ENCODE measurements at places on chromosomes 3 and 15. TPM values are rescaled to one million over a fixed set of nuclear protein-coding genes. Genes with fewer than 3 reads are reported as not detected.

DNA sequence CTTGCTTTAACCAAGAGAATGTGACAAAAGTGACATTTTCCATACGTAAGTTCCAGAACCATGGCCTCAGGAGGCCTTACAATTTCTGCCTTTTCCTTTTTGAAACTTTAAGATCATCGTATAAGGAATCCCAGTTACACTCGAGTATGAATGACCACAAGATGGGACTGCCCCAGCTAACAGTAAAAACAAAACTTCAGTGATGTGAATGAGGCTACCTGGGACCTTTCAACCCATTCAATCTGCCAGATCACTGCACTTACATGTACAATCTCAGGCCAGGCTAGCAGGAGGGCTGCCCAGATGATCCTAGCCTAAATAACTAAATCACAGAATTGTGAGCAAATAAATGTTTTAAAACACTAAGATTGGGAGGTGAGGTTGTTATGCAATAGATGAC is 328.8 kb downstream of the CNTN6 start:
- H3K27ac ChIP-seq = no peak overlapping the region
- no peaks in the 10 kb centered on the region for H3K27me3 ChIP-seq
- H3K4me1 ChIP-seq = no peaks in the 10 kb centered on the region
- no peak for DNase-seq
- H3K4me3 ChIP-seq = no peak overlapping the region
- no peaks in the 10 kb centered on the region for H3K36me3 ChIP-seq

- no peak overlapping the region for H3K27ac ChIP-seq
- no peaks in the 10 kb centered on the region for H3K36me3 ChIP-seq
- DNase-seq = no peak
- H3K27me3 ChIP-seq = no peaks in the 10 kb centered on the region
- no peaks in the 10 kb centered on the region for H3K4me1 ChIP-seq
Observed at GRCh38 chr3:143200001-143200924, 80.7 kb downstream of the CHST2 start.

DNA sequence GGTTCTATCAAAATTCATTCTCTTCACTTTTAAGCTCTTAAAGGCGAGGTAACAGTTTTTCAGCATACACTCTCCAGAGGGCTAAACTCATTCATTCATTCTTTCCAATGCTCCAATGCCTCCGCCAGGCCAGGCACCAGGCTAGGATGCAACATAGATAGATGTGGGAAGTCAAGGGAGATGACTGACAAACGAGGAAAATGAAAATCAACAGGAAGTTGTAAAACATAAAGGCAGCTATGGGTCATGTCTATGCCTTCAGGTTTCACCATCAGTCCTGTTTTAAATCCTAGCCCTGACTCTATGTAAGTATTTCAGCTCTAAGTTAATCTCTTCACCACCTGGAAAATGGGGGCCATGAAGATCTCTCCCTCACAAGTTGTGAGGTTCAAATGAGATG is 797.9 kb downstream of the FHIT start:
- no peak for DNase-seq
- peaks cover 3% of the 10 kb centered on the region for H3K4me1 ChIP-seq
- no peak overlapping the region for H3K4me3 ChIP-seq
- no peaks in the 10 kb centered on the region for H3K36me3 ChIP-seq
- no peak overlapping the region for H3K27ac ChIP-seq

- no peak overlapping the region for H3K27ac ChIP-seq
- H3K4me3 ChIP-seq = no peak overlapping the region
- DNase-seq = peak; percentile 65
- no peaks in the 10 kb centered on the region for H3K27me3 ChIP-seq
- peaks cover 2% of the 10 kb centered on the region for H3K36me3 ChIP-seq
- H3K4me1 ChIP-seq = peaks cover 22% of the 10 kb centered on the region
Observed at GRCh38 chr3:66372681-66373350, 128.0 kb downstream of the LRIG1 start.

GRCh38 chr3:60742606-60743145 is 508.6 kb downstream of the FHIT start:
- DNase-seq = no peak
- H3K27ac ChIP-seq = no peak overlapping the region
- H3K4me1 ChIP-seq = no peaks in the 10 kb centered on the region

- DNase-seq = no peak
- H3K4me1 ChIP-seq = no peaks in the 10 kb centered on the region
- no peaks in the 10 kb centered on the region for H3K36me3 ChIP-seq
- no peak overlapping the region for H3K27ac ChIP-seq
Observed at GRCh38 chr3:141646760-141647561, 91.1 kb upstream of the RNF7 start.

DNA sequence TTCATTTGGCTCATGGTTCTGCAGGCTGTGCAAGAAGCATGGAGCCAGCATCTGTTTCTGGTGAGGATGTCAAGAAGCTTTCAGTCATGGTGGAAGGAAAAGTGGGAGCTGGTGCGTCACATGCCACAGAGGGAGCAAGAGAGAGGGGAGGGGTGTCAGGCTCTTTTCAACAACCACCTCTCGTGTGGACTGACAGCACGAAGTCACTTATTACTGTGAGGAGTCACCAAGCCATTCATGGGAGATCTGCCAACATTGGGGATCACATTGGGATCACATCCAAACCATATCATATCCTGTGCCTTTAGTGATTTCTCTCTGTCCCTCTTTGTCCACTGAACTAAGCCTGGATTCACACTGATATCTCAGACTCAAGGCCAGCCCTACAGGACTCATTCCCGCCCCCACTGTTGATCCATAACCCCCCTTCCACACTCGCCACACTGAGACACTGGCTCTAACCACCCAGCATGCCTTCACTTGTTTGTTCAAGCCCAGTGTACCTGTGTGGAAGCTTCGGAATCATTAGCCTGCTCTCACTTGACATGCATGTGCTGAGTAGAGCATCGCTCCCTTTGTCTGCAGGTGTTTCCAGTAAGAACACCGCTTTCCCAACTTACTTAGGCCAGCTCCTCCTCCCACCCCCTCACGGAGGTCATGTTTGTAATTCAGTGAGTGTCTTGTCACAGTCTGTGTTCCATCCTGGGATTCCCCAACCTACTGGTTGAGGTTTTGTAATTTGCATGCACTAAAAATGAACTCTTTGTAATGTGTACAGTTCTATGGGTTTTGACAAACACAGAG is 132.2 kb downstream of the KLF13 start:
- H3K4me3 ChIP-seq = no peak overlapping the region
- no peaks in the 10 kb centered on the region for H3K4me1 ChIP-seq
- no peaks in the 10 kb centered on the region for H3K27me3 ChIP-seq
- H3K27ac ChIP-seq = no peak overlapping the region
- H3K36me3 ChIP-seq = no peaks in the 10 kb centered on the region

DNA sequence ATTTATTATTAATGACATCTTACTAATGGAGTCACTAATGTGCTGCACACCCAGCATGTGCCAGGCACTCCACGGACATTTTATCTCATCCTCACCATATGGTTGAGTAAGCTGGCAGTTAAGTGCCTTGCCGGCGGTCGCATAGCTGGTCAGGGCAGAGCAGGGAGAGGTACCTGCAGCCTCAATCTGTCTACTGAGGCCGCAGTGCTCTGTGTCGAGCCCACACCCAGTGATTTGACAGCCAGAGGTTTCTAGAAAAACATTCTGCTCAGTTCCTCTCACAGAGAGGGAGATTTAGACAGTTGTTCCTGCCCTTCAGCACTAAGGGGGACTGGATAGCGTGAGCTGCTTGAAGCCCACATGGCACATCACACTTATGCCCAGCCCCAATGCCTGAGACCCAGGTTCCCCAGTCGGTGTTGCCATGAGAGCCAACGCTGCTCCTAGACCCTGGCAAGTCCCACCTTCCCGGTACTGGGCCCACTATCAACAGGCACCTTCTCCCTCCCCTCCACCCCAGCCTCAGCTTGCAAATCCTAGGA is 2.6 kb downstream of the LIPC start:
- no peak for DNase-seq
- no peaks in the 10 kb centered on the region for H3K36me3 ChIP-seq
- no peaks in the 10 kb centered on the region for H3K27me3 ChIP-seq

GRCh38 chr15:57235873-57236272 is 140.4 kb upstream of the CGNL1 start:
- no peak for DNase-seq
- no peak overlapping the region for H3K4me3 ChIP-seq
- no peaks in the 10 kb centered on the region for H3K36me3 ChIP-seq
- no peaks in the 10 kb centered on the region for H3K27me3 ChIP-seq

DNA sequence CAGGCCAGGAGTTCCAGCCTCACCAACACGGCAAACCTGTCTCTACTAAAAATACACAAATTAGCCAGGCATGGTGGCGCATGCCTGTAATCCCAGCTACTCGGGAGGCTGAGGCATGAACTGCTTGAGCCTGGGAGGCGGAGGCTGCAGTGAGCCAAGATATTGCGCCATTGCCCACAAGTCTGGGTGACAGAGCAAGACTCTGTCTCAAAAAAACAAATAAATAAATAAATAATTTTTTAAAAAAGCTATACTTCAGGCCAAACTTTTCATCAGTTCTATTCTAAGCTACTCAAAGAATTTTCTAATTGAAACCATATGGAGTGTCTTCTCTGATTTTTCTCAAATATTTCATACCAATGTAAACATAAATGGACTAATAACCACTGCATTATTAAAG is 43.5 kb downstream of the PHC3 start:
- H3K4me3 ChIP-seq = no peak overlapping the region
- H3K27ac ChIP-seq = no peak overlapping the region
- H3K36me3 ChIP-seq = no peaks in the 10 kb centered on the region
- DNase-seq = no peak

- no peaks in the 10 kb centered on the region for H3K36me3 ChIP-seq
- H3K4me1 ChIP-seq = no peaks in the 10 kb centered on the region
- no peak for DNase-seq
- no peaks in the 10 kb centered on the region for H3K27me3 ChIP-seq
Observed at GRCh38 chr3:127351321-127351720, 63.5 kb upstream of the PRR20G start.

- H3K36me3 ChIP-seq = no peaks in the 10 kb centered on the region
- no peak for DNase-seq
- no peak overlapping the region for H3K4me3 ChIP-seq
- H3K27ac ChIP-seq = no peak overlapping the region
- H3K4me1 ChIP-seq = no peaks in the 10 kb centered on the region
Observed at GRCh38 chr3:126156468-126156867, 23.9 kb downstream of the ALDH1L1 start.

GRCh38 chr3:126758882-126759281 is 54.8 kb downstream of the CHCHD6 start:
- DNase-seq = no peak
- H3K4me1 ChIP-seq = no peaks in the 10 kb centered on the region
- H3K36me3 ChIP-seq = no peaks in the 10 kb centered on the region
- no peaks in the 10 kb centered on the region for H3K27me3 ChIP-seq
- no peak overlapping the region for H3K27ac ChIP-seq

DNA sequence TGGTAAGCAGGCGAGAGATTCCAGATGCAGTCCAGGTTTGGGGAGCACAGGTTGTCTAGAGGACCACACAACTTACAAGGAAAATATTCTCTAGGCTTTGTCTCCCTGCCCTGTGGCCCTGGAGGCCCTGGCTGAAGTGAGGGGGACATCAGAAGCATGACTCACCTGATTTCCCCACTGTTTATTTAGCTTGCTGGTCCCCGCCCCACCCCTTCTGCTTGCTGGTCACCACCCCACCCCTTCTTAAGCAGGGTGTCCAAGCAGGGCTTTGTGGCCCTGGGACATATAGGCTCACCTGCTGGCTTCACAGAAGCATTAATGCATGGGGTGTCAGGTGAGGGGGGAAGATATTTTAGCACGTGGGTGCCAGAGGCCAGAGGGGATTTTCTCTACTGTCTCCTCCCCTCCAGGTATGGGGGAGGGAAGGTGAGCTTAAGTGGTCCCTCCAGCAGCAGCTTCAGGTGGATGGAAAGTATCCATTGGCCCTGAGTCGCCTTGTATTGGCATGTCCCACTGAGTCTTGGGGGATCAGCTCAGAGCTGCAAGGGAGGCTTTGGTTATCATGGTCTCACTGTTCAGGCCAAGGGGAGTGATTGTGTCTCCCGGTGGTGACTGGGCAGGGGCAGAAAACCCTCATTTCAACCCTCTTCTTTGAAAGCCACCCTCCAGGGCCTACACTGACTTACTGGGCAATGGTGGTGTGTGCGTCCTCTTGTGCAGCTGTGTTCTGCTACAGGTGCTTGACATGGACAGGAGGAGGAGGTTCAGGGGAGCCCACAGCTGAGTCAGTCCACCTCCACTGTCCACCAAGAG is 49.8 kb downstream of the GASK1A start:
- no peaks in the 10 kb centered on the region for H3K27me3 ChIP-seq
- no peak for DNase-seq
- H3K4me1 ChIP-seq = no peaks in the 10 kb centered on the region
- no peak overlapping the region for H3K27ac ChIP-seq

GRCh38 chr3:179687967-179688535 is 35.2 kb downstream of the USP13 start:
- H3K4me1 ChIP-seq = peaks cover 2% of the 10 kb centered on the region
- H3K4me3 ChIP-seq = no peak overlapping the region
- H3K27ac ChIP-seq = no peak overlapping the region
- no peaks in the 10 kb centered on the region for H3K36me3 ChIP-seq
- no peak for DNase-seq

- peak overlapping the region; percentile 59 for H3K27ac ChIP-seq
- H3K4me1 ChIP-seq = no peaks in the 10 kb centered on the region
- no peaks in the 10 kb centered on the region for H3K36me3 ChIP-seq
- no peaks in the 10 kb centered on the region for H3K27me3 ChIP-seq
- DNase-seq = no peak
Observed at GRCh38 chr3:29335438-29335837, 54.6 kb downstream of the RBMS3 start.

GRCh38 chr3:128390867-128391266 is 75.8 kb downstream of the DNAJB8 start:
- no peak overlapping the region for H3K4me3 ChIP-seq
- H3K27ac ChIP-seq = no peak overlapping the region
- H3K27me3 ChIP-seq = no peaks in the 10 kb centered on the region

DNA sequence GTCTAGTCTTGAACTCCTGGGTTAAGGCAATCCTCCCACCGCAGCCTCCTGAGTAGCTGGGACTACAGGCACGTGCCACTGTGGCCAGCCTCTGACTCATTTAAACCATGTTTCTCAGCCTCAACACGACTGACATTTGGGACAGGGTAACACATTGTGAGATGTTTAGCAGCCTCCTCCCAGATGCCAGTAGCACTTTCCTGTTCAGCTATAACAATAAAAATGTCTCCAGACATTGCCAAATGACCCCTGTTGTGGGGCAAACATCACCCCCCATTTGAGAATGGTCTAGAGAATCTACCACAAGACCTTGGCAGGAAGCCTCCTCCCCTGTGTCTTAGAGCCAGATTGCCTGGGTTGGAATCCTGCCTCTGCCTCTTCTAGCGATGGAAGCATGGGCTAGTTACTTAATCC is 8.4 kb downstream of the TMEM40 start:
- no peaks in the 10 kb centered on the region for H3K36me3 ChIP-seq
- no peak overlapping the region for H3K27ac ChIP-seq
- H3K27me3 ChIP-seq = no peaks in the 10 kb centered on the region

SSR3 gene
- 171 TPM for total RNA-seq

IL17RB gene
- 12.7 TPM for total RNA-seq

ACVR2B gene
- 10.9 TPM for total RNA-seq

NMNAT3 gene
- total RNA-seq = 4.8 TPM

DENND4A gene
- 21.4 TPM for total RNA-seq

SLC12A8 gene
- total RNA-seq = 13.9 TPM

CRYGS gene
- total RNA-seq = 1.3 TPM

CKMT1B gene
- 3.2 TPM for total RNA-seq

CEP19 gene
- 0.25 TPM for total RNA-seq

HES1 gene
- total RNA-seq = 51.6 TPM

CRBN gene
- 17.9 TPM for total RNA-seq

All from pancreas (tissue), 10 donors.